ENCODE measurements at places on chromosomes 2 and 18.

- DNase-seq = no peak
These were observed 230.7 kb downstream of the GBX2 start for GRCh38 chr2:235937526-235937925.

DNA sequence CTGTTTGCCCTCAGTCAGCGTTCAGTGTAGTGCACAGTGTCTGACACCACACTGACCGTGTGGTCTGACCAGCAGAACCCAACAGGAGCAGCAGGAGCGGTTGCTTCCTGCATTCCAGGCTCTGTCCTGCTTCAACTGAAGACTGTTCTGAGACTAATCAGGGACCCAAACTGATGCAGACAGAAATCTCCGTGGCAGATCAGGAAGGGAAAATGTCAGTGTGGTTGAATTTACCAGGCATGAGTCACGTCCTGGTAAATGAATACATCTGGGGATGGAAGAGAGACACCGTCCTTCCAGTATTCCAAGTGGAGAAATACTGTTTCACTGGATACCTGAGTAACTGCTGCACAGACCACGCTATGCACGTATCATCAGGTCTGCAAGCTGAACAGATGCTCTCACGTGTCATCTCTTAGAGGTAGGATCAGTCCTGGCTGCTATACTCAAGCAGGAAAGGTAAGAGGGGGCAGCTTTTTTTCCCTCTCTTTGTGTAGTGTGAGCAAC, 223.6 kb upstream of the EPAS1 start:
- peak; percentile 39 for DNase-seq

- no peak for DNase-seq
These were observed 332.4 kb downstream of the GULP1 start for GRCh38 chr2:188623995-188624643.

DNA sequence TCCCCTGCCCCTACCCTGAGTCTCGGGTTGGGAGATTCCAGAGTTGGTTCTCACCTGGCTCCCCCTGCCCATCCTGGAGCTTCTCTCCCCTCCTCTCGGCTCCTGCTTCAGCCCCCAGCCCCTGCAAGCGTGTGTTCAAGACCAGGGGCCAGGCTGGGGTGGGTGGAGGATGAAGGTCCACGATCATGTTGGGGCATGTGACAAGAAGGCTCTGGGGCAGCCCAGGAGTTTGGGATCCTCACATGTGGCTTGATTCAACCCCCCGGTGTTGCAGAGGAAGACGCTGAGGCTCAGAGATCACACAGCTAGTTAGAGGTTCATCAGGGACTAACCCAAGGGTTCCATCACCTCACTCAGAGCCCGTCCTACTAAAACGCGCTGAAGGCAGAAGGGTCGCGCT, 14.2 kb upstream of the TUBB6 start:
- DNase-seq = no peak

GRCh38 chr2:119647440-119648169, 31.4 kb upstream of the TMEM177 start:
- DNase-seq = peak; percentile 18

DNA sequence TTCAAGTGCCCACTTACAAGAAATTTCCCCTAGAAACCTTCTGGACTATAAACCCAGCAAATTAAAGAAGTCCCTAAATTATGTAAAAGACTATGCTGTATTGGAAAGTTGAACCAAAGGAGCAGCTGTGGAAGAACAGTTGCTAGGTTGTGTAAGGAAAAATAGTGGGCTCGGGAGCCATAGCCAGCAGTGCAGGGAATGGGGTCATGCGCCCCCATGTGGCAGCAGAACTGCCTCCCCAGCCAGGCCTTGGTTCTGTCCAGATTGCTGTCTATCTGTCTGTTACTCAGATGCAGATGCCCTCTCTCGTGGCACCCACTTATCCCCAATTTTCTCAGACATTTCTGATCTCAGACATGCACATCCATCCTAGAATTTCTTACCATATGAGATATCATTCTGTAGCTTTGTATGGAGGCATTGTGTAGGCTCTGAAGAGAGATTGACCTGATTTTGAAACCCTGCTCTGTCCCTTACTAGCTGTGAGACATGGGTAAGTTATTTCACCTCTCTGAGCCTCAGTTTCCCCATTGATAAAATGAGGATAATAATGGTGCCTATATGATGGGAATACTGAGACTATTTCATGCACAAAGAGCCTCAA, 258.3 kb downstream of the SS18 start:
- DNase-seq = no peak

- no peak for DNase-seq
These were observed 92.0 kb downstream of the LRP1B start for GRCh38 chr2:142038826-142039225.

- no peak for DNase-seq
These were observed 185.9 kb upstream of the KLHL14 start for GRCh38 chr18:32958746-32959145.

DNA sequence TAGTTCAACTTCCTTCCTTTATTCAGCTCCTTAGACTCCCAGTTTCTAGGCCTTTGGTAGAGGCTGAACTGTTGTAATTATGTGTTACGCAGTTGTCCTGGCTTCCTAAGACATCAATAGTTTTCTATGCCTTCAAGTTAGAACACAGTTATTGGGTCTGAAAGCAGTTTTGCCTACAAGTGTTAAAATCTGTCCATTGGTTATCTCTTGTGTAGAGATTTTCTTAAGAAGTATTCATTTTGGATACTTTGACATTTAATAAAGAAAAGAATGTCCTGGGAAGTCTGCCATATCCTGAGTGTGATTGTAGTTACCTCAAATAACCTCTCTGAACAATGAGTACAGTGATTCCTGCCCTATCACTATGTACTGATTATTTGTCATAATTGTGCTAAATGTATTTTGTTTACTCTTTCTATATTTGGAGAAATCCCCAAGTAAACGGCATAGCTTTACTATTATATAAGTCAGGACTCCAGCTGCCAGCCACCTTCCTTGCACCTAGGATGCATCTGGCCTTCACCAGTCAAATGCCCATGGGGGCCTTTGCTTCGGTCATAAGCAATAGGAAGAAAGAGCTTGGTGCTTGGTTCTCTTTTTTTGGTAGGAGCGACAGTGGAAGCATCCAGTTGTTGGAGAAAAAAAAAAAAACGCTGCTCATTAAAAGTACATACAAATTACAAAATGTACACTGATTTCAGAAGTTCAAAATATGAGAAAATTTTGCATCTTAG, 449.5 kb upstream of the PKDCC start:
- no peak for DNase-seq

GRCh38 chr18:45690975-45691815, 32.8 kb upstream of the SLC14A1 start:
- DNase-seq = no peak

DNA sequence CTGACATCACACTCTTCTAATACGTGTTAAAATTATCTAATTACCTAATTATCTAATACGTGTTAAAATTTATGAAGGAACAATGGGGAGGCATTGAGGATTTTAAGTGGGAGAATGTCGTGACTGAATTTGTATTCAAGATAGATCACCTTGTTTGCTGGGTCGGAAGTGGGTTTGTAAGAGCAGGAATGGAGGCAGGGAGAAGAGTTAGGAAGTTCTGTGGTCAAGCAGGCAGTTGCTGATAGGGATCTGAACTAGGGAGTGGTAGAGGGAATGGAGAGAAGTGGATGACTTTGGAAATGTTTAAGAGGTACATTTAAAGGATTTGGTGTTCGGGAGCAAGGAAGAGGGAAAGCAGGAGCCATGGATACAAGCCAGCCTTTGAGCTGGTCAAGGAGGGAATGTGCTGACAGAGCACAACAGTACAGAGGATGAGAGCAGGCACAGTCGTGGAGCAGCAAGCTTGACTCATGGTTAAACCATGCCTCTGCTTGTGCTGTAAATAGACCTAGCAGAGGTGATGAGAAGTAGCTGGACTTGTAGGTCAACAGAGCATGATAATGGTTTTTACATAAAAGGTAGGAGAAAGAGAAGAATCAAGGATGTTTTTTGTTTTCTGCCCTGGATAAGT, 16.2 kb downstream of the IL18RAP start:
- DNase-seq = peak; percentile 39

GRCh38 chr2:127698553-127699355, 2.5 kb upstream of the SFT2D3 start:
- DNase-seq = no peak

DNA sequence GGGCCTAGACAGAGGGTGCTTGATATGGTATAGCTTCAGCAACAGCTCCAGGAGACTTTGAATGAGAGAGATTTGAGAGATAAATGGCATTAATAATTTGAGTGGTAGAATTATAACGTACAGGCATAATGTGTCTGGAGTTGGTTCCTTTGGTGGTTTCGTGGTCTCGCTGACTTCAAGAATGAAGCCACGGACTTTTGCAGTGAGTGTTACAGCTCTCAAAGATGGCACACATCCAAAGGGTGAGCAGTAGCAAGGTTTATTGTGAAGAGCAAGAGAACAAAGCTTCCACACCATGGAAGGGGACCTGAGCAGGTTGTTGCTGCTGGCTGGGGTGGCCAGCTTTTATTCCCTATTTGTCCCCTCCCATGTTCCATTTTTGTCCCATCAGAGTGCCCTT, 23.1 kb downstream of the PDCD1 start:
- no peak for DNase-seq

DNA sequence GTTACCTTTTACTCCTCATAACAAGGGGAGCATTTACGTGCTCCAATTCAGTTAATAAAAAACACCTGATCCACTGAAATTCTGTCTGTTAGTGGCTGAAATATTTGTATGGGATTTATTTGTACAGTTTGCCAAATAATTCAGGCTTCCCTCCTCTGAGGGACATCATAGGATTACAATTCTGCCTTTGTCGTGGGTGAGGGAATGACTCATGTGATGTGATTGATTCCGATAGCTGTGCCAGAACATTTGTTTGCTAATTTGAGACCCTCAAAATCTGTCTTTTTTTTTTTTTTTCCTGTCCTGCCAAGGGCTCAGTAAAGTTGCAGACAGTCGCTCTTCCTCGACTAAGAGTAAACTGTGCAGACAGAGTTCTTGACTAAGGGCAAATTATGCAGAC, 612.6 kb upstream of the CDH2 start:
- DNase-seq = no peak

DNA sequence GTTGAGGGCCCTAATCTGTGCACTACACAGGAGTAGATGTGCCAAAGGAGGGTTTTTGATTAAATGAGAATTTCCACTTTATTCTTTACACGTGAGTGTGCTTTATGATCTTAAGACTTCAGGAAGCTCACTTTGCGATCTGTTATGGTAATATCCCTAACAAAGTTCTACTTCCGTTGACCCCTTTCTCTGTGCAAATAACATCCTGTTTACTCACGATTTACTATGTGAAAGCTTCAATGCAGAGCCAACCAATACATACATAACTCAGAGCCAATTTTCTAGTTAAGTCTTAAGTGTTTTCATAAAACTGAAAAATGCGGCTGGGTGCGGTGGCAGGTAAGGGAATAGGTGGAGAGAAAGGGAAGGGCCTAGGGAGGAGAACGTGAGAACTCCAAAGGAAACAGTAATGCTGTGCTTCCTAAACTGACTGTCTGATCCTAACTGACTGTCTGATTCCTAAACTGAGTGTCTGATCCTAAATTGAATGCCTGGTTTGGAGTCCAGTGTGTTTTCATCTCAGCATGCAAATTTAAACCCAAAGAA, 87.6 kb downstream of the PLCL1 start:
- no peak for DNase-seq

DNA sequence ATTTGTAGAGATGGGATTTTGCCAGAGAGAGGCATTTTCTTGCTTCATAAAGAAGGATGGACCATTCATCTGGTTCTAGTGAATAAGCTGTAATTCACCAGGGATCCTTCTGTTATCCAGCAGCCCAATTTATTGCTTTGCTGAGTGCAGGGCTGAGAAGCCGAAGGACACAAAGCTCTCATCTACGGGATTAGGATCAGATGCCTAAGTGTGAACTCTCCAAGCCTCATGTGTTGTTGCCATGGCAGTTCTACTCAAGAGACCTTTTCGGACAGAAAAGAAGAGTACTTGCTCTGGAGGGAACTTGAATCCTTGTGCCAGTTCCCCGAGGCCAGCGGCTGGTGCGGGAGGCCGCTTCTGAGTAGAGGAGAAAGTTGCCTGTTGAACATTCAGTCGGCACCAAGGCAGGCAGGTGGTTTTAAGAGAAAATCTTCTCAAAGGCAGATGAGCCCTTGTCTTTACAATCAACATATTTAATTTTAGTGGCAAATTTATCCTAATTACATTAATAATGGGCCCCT, 38.4 kb upstream of the MBP start:
- no peak for DNase-seq

GRCh38 chr2:45494275-45494977, 116.6 kb downstream of the SRBD1 start:
- peak; percentile 12 for DNase-seq

- DNase-seq = no peak
These were observed 5.8 kb downstream of the ASIC4 start for GRCh38 chr2:219520079-219520478.

DNA sequence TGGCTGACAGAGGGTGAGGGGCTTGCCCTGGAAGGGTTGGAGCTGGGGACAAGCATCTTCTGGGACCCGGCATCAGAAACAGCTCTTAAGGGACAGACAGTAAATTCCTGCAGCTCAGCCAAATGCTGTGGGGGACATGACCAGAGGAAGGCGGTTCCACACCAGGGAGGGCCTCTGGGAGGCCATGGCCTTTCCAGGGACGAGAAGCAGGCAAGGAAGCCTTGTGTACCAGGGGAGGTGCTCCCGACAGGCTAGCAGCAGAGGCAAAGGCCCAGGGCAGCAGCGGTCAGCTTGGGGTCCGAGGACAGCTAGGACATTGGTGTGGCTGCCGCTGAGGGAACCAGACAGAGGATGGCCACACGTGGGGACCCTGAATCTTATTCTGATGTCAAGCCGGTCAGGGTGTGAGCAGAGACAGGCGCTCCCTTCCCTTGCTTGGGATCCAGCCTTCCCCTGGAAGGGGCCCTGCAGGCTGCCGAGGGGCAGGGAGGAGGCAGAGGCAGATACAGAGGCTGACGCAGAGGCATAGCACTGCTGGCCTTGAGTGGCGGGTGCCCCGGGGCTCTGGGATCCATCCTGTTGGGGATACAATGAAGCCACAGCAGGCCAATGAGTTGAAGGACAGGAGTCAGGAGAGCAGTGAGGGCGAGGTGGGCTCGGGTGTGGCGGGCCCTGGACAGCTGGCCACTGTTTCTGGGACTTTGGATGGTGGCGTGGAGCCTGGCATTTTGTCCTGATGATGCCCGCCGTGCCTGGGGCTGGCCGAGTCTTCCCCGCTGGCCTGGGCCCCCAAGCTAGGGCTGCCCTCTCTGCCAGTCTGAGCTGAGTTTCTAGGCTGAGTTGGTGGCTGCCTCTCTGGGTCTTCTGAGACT, 64.1 kb upstream of the GPC1 start:
- DNase-seq = no peak

DNA sequence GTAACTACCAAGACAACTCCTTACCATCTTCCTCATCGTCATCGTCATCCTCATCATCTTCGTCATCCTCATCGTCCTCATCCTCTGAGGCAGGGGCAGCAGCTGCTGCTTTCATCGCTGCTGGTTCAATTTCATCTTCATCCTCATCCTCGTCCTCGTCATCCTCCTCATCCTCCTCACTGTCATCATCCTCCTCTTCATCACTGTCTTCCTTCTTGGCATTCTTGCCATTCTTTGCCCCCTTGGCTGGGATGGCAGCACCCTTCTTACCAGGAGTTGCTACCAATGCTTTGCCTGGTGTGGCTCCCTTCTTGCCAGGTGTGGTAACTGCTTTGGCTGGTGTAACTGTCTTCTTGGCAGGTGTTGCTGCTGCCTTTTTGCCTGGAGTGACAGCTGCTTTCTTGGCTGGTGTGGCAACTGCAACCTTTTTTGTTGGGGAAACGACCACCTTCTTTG, 2.7 kb downstream of the NCL start:
- DNase-seq = no peak

- no peak for DNase-seq
These were observed 477.8 kb upstream of the ETAA1 start for GRCh38 chr2:66919286-66919685.

- no peak for DNase-seq
These were observed 16.9 kb downstream of the PMAIP1 start for GRCh38 chr18:59916746-59917145.

GRCh38 chr2:203913947-203914346, 22.6 kb upstream of the ICOS start:
- DNase-seq = no peak

Data from epithelial cell of prostate (primary cell).